Vein endothelial cell (primary cell): ENCODE measurements at places on chromosomes 12 and 14. TPM values are rescaled to one million over a fixed set of nuclear protein-coding genes. Genes with fewer than 3 reads are reported as not detected.

LAG3 gene
- total RNA-seq = 0.10 and 0.33 TPM in 2 replicates

KRT6C gene
- not detected in 2 replicates for total RNA-seq

PPP4R4 gene
- total RNA-seq = not detected in 2 replicates

LALBA gene
- not detected in 2 replicates for total RNA-seq

MYL2 gene
- not detected in 2 replicates for total RNA-seq
